ENCODE measurements at places on chromosomes 3 and 15.

DNA sequence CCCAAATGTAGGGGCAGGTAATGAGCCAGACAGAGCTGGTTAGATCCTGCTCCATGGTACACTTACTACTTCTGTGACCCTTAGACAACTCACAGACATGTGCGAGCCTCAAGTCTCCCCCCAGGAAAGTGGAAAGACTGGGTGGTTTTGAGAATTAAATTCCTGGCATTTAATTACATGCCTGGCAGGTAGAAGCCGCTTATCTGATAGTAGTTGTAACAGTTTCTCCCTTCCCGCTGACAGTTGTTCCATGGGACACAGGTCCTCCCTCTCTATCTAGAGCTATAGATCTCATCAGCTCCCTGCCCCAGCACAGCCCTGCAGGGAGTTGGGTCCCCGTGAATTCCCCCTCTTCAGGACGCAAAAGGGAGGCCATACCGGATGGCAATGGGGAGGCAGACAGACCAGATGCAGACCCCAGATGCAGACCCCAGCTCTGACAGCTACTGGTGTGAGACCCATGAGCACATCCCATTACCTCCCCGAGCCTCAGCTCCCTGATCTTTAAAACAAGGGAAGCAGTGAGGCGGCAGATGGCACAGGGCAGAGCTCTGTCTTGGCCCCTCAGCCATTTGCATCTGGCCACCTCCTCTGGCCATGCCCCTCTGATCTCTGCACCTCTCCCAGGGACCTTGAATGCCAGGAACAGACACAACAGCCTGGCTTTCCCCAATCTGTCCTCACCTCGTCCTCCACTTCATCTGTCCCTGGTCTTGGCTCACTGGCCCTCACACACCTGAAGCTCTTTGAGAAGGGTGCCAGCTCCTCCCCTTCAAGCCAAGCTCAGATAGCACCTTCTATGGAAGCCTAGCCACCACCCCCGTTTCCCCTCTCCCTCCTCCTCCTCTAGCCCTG is 34.1 kb upstream of the NR2C2 start:
- no peak for DNase-seq

DNA sequence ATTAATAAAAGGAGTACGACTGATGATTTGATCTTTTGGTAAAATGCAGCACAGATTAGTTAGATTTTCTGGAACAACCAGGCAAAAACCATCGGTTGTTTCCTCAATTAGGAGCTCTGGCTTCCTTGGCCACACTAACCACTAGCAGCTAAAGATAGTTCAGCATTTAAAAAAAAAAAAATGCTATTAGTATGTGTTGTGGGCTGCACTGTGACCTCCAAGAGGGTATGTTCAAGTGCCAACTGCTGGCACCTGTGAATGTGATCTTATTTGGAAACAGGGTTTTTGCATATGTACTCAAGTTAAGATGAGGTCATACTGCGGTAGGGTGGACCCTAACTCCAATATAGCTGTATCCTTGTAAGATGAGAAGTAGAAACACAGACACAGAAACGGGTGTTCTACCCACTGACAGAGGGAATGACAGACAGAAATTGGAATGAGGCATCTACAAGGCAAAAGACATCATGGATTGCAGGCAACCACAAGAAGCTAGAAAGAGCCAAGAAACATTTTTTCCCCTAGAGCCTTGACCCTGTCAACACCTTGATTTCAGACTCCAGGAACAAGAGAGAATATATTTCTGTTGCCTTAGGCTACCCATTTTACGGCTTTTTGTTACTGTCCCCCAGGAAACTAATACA is 534.6 kb upstream of the ROBO2 start:
- DNase-seq: no peak

- DNase-seq: no peak
These were observed 98.2 kb downstream of the CNTN6 start for GRCh38 chr3:1191026-1191425.

DNA sequence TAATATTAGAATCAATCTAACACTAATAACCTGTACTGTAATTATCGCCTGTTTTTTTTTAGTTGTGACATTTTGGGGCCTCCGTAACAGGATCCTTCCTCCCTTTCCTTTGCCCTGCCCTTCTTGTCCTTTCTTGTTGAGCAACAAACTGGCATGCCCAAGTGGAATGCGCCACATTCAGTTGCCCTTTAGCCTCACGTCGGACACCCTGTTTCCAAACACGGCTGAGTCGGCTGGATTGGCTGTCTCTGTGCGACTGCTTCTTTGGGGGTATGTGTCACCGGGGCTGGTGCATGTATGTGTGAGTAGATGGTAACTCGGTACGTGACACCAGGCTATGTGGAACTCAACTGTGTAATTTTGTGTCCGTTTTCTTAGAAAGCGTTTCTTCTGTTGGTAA is 24.1 kb downstream of the TRAK1 start:
- DNase-seq: no peak

- DNase-seq: no peak
These were observed 243.3 kb upstream of the TBL1XR1 start for GRCh38 chr3:177440456-177441104.

DNA sequence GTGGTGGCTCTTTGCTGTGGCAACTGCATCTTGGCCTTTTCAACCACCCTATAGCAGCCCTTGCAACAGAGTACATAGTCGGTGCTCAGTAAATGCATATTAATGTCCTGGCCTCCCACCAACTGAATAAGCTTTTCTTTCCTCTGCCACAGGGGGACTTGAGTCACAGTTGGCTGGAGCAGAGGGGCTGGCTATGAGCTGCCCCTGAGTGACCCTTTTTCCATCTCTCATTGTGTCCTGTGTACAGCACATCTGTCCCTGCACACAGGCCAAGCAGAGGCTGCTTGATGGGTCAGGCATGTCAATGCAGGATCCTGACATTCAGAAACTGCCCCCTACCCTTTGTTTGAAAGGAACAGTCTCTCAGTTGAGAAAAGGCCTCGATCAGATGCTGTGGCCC is 22.4 kb downstream of the SPSB4 start:
- DNase-seq: no peak

DNA sequence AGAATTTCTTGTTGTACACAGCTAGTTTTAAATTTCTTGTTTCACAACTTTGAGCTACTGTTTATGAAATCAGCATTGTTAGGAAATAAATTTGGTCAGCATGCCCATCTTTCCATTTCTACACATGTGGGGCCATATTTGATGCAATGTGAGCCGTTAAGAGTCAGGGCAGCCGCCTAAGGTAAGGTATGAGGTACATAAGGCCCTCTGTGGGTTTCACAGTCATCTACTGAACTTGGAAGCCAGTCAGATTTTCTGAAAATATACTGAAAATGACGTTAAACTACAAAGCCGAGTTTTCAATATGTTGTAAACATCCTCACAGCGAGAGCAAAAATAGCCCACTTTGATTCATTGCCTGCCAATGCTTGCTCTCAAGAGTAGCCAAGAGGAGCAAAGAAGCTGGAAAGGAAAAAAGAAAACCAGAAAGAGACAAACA is 94.7 kb upstream of the PDZRN3 start:
- no peak for DNase-seq

DNA sequence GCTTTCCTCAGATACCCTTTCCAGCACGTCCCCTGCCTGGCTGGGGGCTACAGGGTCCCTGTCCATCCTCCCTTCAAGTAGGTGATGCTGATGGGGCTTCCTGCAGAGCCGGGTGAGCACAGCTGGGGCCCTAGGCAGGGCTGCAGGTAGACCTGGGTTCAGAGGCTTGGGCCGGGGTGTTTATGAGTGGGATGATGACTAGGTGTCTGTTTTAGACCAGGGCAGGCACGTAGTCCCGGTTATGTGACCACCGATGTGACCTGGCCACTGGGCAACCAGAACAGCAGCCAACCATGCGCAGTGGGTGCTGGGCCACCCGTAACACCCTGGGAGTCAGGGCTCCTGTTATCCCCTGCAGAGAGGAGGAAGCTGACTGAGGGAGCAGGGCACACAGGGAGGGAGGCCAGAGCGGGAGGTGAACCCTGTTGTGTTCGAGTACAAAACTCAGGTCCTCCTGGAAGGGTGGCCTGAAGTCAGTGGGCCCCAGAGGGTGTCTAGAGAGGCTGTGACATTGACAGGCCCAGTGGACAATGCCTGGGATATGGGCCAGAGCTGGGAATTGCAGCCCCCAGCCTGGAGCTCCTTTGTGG is 101.6 kb downstream of the PLXNA1 start:
- DNase-seq: no peak

DNA sequence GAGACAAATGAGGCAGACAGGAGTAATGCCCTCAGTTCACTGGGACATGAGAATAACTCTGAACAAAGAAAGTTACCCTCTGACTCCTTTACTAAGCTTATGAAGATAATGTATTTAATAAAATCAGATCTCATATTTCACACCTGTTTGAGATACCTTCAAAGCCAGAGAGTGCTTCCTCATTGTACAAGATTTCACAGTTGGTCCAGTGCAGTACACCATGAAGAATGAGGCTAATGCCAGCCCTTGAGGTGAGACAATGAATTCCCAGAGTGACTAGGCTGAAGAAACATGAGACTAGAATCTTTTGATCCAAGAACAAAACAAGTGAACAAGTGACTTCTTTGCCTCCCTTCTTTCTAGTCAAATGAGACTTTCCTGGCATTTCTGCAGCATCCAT is 1133.8 kb downstream of the TUSC7 start:
- no peak for DNase-seq

DNA sequence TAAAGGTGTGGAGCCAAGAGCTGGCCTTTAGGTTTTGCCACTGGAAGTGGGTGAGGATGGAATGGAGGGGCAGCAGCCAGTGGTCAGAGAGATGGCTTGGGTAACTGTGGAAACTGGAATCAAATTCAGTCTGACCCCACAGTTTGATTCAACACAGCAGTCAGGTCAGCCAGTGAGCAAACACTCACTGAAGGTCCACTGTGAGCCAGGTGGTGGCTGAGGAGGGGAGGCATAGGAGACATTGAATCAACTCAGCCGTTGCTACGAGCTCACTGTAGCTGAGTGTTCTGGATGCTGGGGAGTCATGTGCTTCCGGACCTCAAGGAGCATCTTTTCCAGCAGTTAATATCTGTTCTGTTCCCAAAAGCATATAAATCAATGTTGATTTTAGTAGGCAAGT is 37.5 kb downstream of the LPP start:
- DNase-seq: no peak

- peak; percentile 11 for DNase-seq
These were observed 534 bp downstream of the FRMD5 start for GRCh38 chr15:44194323-44195150.

- no peak for DNase-seq
These were observed 61.3 kb downstream of the CRYBG3 start for GRCh38 chr3:97882975-97883598.

DNA sequence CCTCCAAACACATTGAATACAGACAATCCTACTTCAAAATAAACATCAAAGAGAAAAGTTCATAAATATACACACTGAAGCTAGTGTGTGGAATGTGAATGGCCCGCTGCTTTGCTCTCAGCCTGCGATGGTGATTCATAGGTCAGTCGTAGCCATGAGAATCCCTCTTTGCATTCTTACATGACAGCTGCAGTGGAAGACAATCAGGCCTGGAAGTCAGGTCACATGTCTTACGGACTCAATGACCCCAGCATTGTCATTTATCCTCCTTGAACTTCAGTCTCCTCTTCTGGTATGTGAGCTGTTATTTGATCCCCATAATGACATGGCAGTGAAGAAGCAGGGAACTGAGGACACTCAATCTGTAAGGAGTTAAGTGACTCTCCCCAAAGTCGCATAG is 217.8 kb upstream of the EOMES start:
- DNase-seq: no peak

- no peak for DNase-seq
These were observed 101.1 kb upstream of the DLG1 start for GRCh38 chr3:197399486-197399885.

Data from stimulated activated naive CD4-positive, alpha-beta T cell (primary cell).